ENCODE measurements at places on chromosomes 3 and 15.

GRCh38 chr3:150385296-150386242, 22.5 kb upstream of the TSC22D2 start:
- DNase-seq = no peak

GRCh38 chr3:30286007-30286669, 320.3 kb upstream of the TGFBR2 start:
- DNase-seq = peak; percentile 79

DNA sequence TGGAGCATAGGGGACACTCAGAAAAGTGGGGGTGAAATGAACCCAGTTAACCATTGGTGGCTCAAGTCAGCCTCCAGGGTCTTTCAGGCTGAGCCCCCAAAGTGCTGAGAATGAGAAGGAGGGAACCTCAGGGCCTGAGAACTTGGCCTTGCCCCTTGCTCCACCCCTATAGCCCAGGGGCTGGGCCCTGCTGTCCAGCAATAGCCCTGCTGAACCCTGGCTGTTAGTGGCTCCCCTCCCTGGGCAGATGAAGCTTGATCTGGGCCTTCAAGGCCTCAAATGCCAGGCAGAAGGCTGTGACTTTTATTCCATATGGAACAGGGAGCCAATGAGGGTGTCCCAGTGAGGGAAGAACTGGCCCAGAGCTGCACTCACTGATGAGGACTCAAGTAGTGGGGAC, 16.2 kb downstream of the ADAMTS7 start:
- DNase-seq = no peak

- DNase-seq = no peak
Measured at GRCh38 chr3:48696156-48696555, 10.4 kb upstream of the NCKIPSD start.

DNA sequence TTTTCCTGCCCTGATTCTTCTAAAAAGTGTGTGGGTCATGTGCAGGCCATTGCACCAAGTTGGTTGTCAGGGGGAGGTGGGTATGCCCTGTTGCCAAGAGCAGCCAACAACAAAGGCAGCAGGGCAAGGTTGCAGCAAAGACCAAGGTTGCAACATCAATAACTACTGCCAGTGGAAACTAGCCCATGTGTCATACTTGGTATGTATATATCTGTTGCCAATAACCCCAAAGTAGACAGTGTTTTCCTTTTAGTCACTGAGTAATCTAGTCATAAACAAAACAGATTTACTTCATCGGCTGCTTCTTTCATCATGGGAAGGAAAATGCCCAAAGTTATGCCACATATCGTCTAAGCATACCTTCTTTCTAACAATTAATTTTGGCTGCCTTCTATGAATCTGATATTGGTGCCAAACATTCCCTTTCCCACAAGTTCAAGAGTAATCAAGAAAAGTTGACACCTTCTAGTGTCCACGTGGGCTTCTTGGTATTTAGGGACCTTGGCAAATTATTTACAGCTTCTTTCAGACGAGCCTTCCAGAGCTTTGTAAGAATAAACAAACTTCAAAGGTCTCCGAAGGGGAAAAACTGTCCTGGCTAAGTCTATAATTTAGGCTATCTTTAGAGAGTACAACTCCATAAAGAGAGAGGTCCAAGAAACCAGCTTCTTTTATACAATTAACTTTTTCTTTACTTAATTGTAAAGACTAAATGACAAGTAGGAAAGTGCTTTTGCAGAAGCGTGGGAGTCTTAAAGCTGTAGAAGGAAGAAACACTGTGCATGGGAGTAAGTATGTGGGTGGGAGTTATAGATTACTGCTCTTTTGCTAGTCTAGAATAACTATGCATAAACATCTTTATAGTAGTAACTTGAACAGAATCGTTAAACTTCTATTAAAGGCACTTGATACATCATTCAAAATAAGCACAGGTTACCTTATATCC, 10.0 kb upstream of the MBNL1 start:
- peak; percentile 98 for DNase-seq

DNA sequence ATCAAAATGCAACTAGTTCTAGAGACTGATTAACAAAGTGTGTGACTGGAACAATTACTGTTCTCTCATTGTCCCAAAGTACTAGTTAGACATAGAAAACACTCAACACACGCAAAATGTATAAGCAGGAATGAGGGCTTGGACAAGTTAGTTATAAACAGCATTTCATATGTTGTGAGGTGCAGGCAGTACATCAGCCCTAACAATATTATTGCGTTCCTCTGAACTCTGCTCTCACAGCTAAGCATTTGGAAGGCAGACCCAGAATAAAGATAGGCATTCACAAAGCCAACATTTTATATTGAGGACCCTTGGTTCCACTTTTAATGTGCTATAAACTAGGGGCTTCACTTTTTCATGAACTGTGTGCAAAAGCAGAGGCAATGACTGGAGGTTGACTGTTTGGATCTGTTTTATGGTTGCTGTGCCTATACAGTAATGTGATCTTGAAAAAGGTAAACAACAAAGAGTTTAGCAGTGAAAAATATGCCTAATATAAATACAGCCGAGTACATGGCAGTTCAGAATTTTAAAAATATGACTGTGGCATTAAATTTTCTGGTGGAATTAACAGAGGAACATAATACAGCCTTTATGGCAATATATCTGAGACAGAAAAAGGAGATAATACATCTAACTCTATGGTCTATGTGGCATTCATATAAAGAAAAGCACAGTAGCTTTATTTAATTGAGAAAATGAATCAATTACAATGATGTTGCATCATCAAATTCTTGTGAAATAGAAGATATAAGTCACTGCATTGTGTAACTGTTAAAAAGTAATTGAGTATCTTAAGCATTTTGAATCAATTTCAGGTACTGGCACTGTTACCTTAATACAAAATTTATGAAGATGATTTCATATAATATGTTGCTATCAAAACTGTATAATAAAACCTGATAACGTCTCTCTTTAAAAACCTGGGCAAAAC, 80.0 kb upstream of the SKOR1 start:
- DNase-seq = peak; percentile 86

GRCh38 chr3:30500666-30501399, 105.6 kb upstream of the TGFBR2 start:
- DNase-seq = no peak

DNA sequence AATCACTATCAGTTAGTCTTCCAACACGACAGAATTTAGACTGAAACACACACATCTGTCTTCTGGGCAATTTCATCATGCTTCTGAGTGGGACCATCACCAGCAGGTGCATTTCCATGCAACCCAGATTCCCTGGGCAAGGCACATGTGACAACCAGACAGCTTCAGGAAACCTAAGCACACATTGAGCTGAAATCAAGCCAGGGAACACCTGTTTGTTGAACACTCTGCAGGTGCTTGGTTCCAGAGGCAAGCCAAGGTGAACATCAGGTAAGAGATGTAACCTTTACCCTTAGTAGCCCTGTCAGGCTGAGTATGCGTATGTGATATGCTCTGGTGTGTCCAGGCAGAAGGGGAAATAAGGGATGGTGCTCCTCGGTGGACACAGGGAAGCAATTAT, 3.3 kb upstream of the PSMD2 start:
- DNase-seq = no peak
